ENCODE measurements at places on chromosomes 12 and 14.
A peak's percentile ranks its signal among the peaks of the same experiment; 100 is the strongest.

DNA sequence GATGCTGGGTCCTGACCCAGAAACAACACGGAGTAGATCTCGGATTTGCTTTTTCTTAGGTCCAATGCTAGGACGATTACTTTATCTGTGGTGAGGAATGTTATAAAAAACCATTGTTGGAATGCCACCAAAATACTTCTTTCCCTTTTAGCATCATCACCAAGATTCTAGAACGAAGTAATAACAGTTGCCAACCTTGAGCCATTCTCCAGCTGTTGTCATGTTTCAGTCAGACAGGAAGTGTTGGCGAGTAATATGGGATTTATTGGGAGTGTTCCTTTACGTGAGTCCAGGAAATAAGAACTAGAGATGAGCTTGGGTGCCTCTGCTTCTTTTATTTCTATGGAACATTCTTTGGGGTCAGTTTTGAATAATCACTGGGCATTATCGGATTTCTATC lies 892.9 kb downstream of the DIO2 start:
- no peaks in the 10 kb centered on the region for H3K4me1 ChIP-seq
- H3K27me3 ChIP-seq: peaks cover 4% of the 10 kb centered on the region
- no peaks in the 10 kb centered on the region for H3K36me3 ChIP-seq
- no peak overlapping the region for H3K4me3 ChIP-seq
- no peak overlapping the region for H3K27ac ChIP-seq
- DNase-seq: no peak

DNA sequence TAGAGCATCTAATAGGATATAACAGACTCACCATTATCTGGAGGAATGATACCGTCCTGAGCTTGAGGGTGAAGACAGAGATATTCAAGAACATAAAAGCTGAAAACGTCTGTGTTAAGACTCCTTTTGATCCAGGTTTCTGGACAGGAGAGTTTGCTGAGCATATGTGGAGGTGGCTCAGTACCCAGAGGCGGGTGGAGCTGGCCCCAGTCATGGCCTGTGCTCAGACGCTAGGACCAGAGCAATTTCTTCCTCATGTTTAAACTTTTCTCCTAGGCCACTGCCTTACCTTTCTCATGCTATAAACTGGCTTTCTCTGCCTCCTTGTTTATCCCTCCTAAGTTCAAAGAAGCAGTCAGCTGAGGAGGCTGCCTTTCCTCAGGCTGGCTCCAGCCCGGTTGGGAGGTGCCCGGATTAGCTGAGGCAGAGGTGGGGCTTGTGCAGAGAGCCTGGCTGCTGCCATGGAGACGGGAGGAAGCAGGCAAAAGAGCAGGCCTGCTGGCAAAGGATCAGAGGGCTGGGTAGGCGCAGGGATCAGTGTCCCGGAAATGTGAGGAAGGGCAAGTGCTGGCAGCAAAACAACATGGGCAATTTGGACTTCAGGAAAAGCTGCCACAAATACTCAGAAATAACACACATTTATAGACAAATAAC lies 13.7 kb downstream of the COA8 start:
- peaks cover 14% of the 10 kb centered on the region for H3K4me1 ChIP-seq
- H3K4me3 ChIP-seq: no peak overlapping the region
- peak overlapping the region; percentile 72 for H3K27ac ChIP-seq

GRCh38 chr12:27009881-27010301 lies 4.3 kb downstream of the TM7SF3 start:
- no peak overlapping the region for H3K4me3 ChIP-seq
- H3K27ac ChIP-seq: no peak overlapping the region
- peaks cover 34% of the 10 kb centered on the region for H3K4me1 ChIP-seq

GRCh38 chr14:96398432-96398831 lies 6.5 kb downstream of the AK7 start:
- H3K27me3 ChIP-seq: no peaks in the 10 kb centered on the region
- DNase-seq: no peak
- H3K4me1 ChIP-seq: no peaks in the 10 kb centered on the region
- H3K4me3 ChIP-seq: no peak overlapping the region
- no peaks in the 10 kb centered on the region for H3K36me3 ChIP-seq

GRCh38 chr12:39427360-39427808 lies 15.5 kb downstream of the KIF21A start:
- DNase-seq: no peak
- H3K36me3 ChIP-seq: no peaks in the 10 kb centered on the region
- H3K27me3 ChIP-seq: no peaks in the 10 kb centered on the region

- H3K27me3 ChIP-seq: no peaks in the 10 kb centered on the region
- no peak overlapping the region for H3K27ac ChIP-seq
- no peaks in the 10 kb centered on the region for H3K4me1 ChIP-seq
- no peak for DNase-seq
- no peak overlapping the region for H3K4me3 ChIP-seq
- H3K36me3 ChIP-seq: no peaks in the 10 kb centered on the region
Measured at GRCh38 chr12:71555191-71555590, 108.5 kb downstream of the ZFC3H1 start.

- no peaks in the 10 kb centered on the region for H3K36me3 ChIP-seq
- H3K4me1 ChIP-seq: peaks cover 12% of the 10 kb centered on the region
- H3K27ac ChIP-seq: no peak overlapping the region
- no peaks in the 10 kb centered on the region for H3K27me3 ChIP-seq
Measured at GRCh38 chr12:94202245-94203180, 54.1 kb downstream of the PLXNC1 start.

DNA sequence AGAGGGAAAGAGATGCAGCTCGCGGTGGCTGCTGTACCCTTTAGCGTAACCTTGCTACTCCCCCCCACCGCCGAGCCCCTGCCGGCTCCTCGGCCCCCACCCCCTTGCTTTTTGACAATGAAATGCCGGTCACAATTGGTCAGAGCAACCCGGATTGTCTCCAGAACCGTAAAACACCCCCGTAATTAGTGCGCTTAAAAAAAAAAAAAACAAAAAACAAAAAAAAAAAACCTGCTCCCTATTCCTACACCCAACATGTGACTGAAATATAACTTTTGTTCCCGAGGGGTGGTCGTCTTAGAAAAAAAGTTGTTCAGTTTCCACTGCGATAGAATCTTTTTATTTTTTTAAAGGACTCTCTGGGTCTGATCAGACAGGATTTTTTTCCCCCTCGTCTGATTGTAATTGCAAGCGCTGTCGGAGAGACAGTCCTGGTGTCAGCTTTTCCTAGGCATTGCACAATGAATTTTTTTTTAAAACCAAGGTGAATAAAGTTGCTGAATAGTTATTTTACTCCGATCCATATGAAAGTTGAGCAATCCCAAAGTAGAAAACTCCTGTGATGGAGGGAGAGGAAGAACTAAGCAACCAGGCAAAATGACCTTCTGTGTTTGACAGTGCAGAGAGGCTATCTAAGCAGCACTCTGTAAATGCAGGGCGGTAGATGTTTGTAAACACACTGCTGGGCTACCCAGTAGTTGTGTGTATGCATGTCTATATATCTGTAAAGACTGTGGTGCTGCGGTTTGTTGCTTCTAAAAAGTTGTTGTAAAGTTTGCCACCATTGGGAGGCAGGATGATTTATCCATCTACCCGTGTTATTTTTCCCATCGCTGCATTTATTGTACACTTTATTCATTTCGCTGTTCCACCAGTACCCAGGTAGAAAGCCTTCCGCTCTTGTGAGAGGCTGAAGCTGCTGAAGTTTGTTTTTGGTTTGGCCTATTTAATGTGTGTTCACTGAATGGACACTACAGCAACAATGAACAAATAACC lies 1.1 kb downstream of the ETV6 start:
- peak overlapping the region; percentile 99 for H3K27ac ChIP-seq
- peak; percentile 38 for DNase-seq
- peak overlapping the region; percentile 98 for H3K4me3 ChIP-seq

- H3K4me3 ChIP-seq: no peak overlapping the region
- H3K27ac ChIP-seq: no peak overlapping the region
- no peaks in the 10 kb centered on the region for H3K27me3 ChIP-seq
- peaks cover 9% of the 10 kb centered on the region for H3K36me3 ChIP-seq
- DNase-seq: no peak
- no peaks in the 10 kb centered on the region for H3K4me1 ChIP-seq
Measured at GRCh38 chr14:90641615-90642243, 174.5 kb downstream of the TTC7B start.

GRCh38 chr12:102249079-102249841 lies 51.6 kb upstream of the PMCH start:
- no peaks in the 10 kb centered on the region for H3K36me3 ChIP-seq
- no peak for DNase-seq
- H3K4me1 ChIP-seq: no peaks in the 10 kb centered on the region

GRCh38 chr12:69834576-69834975 lies 9.5 kb downstream of the MYRFL start:
- no peaks in the 10 kb centered on the region for H3K27me3 ChIP-seq
- peaks cover 5% of the 10 kb centered on the region for H3K4me1 ChIP-seq
- no peaks in the 10 kb centered on the region for H3K36me3 ChIP-seq
- no peak for DNase-seq
- H3K27ac ChIP-seq: no peak overlapping the region
- H3K4me3 ChIP-seq: no peak overlapping the region

GRCh38 chr12:30927222-30927611 lies 669 bp downstream of the TSPAN11 start:
- H3K27ac ChIP-seq: no peak overlapping the region
- no peak overlapping the region for H3K4me3 ChIP-seq
- no peaks in the 10 kb centered on the region for H3K36me3 ChIP-seq

DNA sequence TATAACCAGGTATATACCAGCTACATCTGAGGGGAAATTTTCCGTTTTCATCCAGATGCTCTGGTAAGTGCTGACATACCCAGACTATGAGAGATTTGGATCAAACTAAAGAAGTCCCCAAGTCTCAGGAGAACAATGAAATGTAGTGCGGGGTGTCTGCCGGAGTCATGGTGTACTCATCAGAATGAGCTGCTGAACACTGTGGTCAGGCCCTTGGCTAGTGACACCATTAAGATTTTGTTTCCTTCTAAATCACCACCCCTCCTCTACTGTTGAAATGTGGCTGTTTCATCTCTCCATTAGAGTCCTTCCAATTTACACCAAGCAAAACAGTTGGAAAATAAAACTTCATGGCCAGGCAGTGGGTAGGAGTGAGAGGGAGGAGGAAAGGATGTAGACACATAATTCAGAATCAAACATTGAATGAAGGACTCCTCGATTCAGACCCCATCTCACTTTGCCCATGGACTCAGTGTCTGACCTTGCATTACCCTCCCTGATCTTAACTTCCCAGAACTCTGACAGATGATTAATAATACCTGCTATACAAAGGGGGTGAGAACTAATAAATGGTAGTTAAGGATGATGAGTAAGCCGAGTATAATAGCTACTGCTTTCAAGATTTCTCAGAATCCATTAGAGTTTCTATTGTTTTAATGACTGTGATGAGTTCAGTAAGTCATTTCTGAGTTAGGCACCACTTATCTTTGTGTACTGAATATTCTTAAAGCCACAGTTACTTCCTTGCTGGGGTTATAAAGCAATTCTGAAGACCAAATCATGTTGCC lies 127.4 kb downstream of the CRADD start:
- H3K4me1 ChIP-seq: no peaks in the 10 kb centered on the region
- no peak overlapping the region for H3K27ac ChIP-seq
- no peak for DNase-seq
- H3K36me3 ChIP-seq: no peaks in the 10 kb centered on the region
- no peak overlapping the region for H3K4me3 ChIP-seq

DNA sequence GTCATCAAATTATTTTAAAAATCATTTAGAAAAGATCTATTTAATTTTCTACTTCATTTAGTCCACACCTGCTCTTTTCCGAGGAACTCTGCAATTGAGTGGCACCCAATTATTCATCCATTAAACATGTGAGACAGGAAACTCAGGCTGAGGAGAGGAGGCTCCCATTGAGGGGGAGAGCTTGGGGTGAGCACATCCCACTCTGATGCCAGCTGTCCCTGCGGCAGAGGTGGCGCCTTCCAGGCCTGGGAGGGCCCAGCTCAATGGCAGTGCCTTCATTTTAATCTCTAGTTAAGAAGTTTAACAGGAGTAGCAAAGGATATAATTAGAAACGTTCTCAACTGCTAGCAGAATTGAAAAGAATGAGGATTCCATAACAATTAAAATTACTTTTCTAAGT lies 92.0 kb downstream of the ITPR2 start:
- no peak overlapping the region for H3K4me3 ChIP-seq
- no peaks in the 10 kb centered on the region for H3K27me3 ChIP-seq
- H3K4me1 ChIP-seq: peaks cover 44% of the 10 kb centered on the region
- H3K27ac ChIP-seq: no peak overlapping the region
- DNase-seq: no peak

GRCh38 chr14:88417594-88417993 lies 32.1 kb downstream of the SPATA7 start:
- no peak for DNase-seq
- H3K4me1 ChIP-seq: no peaks in the 10 kb centered on the region
- H3K27me3 ChIP-seq: no peaks in the 10 kb centered on the region

DNA sequence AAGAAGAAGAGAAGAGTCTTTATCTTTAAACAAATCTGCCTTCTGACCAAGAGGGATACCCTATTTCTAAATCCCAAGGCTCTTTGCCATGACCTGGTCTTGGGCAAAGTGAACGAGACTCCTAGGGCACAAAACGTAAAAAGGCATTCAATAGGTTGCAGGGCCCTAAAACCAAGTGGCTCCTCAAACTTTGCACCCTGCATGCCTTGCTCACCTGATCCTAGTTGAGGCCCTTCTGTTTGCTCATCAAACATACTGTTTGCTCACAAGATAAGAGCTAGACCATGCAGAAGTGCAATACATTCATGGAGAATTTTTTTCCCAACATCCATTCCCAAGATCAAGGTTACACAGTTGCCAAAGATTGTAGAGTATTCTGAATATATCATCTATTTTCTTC lies 7.9 kb upstream of the PRH1 start:
- H3K27ac ChIP-seq: no peak overlapping the region
- no peak overlapping the region for H3K4me3 ChIP-seq
- no peak for DNase-seq
- no peaks in the 10 kb centered on the region for H3K27me3 ChIP-seq
- H3K36me3 ChIP-seq: no peaks in the 10 kb centered on the region

GRCh38 chr14:104081261-104081835 lies 4.2 kb upstream of the ASPG start:
- no peak overlapping the region for H3K4me3 ChIP-seq
- H3K4me1 ChIP-seq: peaks cover 20% of the 10 kb centered on the region
- H3K27ac ChIP-seq: no peak overlapping the region
- H3K36me3 ChIP-seq: no peaks in the 10 kb centered on the region
- DNase-seq: no peak

GRCh38 chr12:53601296-53601847 lies 24.8 kb downstream of the ATF7 start:
- H3K4me1 ChIP-seq: peaks cover 5% of the 10 kb centered on the region
- no peak overlapping the region for H3K27ac ChIP-seq
- H3K4me3 ChIP-seq: no peak overlapping the region

GRCh38 chr14:21997300-21997699 lies 323.7 kb upstream of the OR4E1 start:
- no peak overlapping the region for H3K4me3 ChIP-seq
- no peaks in the 10 kb centered on the region for H3K36me3 ChIP-seq
- DNase-seq: no peak

DNA sequence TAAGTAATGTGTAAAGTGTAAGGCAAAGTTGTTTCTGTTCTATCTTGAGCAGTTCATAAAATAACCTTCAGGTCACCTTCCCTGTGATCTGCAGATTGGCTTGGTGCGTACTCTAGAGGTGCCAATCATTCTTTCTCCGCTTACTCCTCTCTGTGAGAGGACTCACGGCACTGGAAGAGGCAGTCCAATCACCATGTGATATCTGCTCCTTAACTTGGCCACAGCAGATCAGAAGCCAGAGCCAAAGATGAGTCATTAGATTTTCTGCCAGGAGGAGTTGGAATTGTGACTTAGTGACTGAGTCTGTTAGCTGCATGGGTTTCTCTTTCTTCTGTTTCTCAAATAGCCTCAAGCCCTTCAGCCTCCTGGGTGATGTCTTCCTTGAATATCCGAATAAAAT lies 165.5 kb downstream of the SLC41A2 start:
- no peak overlapping the region for H3K4me3 ChIP-seq
- no peaks in the 10 kb centered on the region for H3K27me3 ChIP-seq
- no peak for DNase-seq
- H3K36me3 ChIP-seq: no peaks in the 10 kb centered on the region

- H3K27ac ChIP-seq: no peak overlapping the region
- no peaks in the 10 kb centered on the region for H3K27me3 ChIP-seq
- H3K4me3 ChIP-seq: no peak overlapping the region
Measured at GRCh38 chr14:49139593-49139992, 446.6 kb downstream of the RPS29 start.

Measured in liver (tissue), 10 donors.